ENCODE measurements at places on chromosomes 6 and 20. TPM values are rescaled to one million over a fixed set of nuclear protein-coding genes. Genes with fewer than 3 reads are reported as not detected.

The CGA gene
- total RNA-seq, result not detected

The ATAT1 gene
- 7.2 TPM for total RNA-seq

The CNR1 gene
- total RNA-seq, result 11.1 TPM

The PREP gene
- total RNA-seq, result 20.5 TPM

The BTBD3 gene
- total RNA-seq, result 18.4 TPM

The TMEM63B gene
- total RNA-seq, result 28.1 TPM

The SLC12A5 gene
- 0.48 TPM for total RNA-seq

The TCF15 gene
- 2.5 TPM for total RNA-seq

The OR2H1 gene
- not detected for total RNA-seq

The LPIN3 gene
- 12.7 TPM for total RNA-seq
